ENCODE measurements at places on chromosomes 7 and 10.

DNA sequence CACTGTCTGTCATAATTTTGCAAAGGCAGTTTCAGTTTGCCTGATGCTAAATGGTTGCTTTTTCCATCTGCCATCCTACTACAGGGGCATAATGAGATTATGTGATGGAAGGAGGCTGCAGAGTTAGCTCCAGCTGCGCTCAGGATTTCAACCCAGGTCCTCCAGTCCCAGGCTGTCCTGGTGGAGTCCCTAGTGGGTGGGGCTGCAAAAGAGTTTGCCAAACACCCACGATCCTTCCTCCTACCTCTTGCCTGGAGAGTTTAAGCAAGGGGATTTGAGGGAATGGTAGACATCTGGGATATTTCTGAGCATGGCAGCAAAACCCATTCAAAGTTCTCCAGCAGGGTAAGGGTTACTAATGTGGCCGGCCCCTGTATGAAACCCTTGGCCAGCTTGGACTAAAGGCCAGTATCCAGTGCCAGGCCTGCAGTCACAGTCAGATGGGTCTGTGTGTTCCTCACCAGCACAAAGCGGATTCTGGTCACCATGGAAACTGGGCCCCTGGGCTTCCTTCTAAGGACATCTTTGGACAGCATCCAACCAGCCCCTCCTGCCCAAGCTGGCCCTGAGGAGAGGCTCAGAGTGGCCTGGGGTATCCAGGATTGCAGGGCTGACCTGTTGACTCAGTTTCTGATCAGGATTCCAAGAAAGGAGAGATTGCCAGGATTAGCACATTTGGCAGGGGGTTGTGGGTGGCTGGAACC lies 42.7 kb upstream of the CHST3 start:
- no peak for ATAC-seq

DNA sequence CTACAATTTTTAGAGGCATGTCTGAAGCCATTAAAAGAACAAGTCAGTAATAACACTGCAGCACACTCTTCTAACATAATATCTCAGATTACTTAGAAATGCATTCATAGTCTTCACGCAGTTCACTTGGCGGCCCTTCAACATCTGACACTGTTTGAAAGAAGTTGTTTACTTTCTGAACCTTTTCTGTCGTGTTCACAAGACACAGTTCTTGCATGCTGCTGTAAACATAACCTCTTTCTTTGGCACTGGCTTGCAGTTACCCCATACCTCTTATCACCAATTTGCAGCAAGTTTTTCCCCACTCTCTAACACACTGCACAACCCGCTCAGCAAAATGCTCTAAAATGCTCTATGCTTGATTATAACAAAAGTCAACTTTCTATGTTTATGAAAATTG lies 12.0 kb downstream of the PIP4K2A start:
- no peak for ATAC-seq

- no peak for ATAC-seq
Observed at GRCh38 chr10:67175354-67175753, 249.5 kb downstream of the LRRTM3 start.

GRCh38 chr10:8059191-8059936 lies 4.9 kb downstream of the GATA3 start:
- ATAC-seq = no peak

GRCh38 chr7:108525327-108525984 lies 479 bp downstream of the PNPLA8 start:
- ATAC-seq = peak; percentile 25

GRCh38 chr10:30379983-30380382 lies 30.9 kb upstream of the MTPAP start:
- no peak for ATAC-seq

GRCh38 chr7:130476297-130477150 lies 15.4 kb upstream of the MEST start:
- no peak for ATAC-seq

DNA sequence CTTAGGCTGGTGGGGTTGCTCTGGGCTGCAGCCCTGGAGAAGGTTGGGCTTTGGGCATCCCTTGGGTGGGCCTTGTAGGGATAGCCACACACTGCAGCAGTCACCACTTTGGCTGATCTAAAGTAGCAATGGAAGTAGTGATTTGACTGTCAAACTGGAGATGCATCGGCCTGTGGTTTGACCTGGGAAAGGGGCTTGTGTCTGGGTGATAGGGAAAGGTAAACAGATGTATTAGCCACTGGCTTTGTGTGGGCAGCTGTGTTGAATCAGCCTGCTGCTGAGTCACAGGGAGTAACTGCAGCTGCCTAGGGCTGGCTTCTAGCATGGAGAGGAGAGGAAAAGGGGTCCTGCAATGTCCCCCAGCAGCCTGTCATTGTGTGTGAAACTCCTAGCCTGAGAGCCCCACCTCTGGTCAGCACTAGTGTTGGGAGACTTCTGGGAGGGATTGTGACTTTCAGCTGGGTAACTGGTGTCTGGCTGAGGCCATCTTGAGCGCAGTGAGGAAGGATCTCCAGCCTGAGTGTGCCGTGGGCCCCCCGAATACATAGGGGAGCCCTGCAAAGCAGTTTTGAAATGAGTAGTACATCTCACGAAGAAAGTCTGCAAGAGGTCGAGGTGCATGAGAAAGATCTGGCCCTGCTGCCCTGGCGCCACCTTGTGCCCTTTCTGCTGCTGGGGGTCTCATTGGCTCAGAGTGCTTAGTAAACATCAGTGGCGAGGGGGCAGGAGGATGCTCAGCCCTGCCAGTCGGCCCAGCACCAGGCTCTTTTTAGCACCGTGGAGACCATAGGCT lies 117.3 kb downstream of the FANK1 start:
- peak; percentile 88 for ATAC-seq

DNA sequence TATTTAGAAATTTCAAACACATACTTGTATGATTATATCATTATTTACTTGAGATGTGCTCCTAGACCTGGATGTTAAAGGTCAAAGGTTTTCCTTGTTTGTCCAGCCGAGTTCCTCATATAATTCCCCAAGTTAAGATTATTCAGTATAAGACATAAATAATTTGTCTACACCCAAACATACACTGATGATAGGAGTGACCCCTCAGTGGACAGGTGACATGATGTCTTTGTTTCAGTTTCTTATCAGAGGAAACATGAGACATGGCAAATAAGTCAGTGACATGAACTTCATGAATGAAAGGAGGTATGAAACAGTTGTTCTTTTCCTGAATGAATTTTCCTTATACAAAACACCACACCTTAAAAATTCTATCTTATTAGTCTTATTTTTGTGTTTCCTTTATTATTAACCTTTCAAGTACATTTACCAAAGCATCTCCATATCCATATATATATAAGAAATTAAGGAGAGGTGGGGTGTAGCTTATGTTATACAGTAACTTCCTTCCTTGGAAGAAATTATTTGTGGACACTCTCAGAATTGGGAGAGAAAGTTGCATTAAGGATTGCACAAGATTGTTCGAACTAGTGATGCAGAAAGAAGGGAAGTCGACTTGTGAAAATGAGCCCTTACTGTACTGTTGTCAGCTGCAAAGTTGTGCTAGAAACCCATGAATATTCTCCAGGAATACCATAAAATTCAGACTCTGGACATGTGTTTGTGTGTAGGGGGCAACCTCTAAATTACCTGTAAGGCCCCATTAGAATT lies 60.5 kb downstream of the POM121L12 start:
- ATAC-seq = no peak

DNA sequence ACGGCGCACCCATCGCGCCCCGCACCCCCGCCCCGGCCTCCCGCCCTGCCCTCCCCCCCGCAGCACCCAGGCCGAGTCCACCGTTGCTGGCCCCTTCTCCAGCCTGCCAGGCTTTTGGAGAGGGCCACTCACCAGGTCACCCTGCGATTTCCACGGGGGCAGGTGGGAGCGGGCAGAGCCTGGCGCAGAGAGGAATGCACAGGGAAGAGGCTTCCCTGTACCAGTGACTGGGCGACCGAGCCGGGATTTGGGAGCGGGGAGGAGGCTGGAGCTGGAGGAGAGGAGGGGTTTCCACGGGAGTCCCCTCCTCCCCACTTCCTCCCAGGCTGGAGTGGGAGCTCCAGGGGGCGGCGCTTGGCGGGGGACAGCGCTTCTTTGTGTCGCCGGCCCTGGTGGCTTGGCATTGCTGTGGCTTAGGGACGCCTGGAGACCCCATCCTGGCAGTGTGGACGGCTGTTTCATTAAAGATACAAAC lies 19.3 kb downstream of the TCAF1 start:
- no peak for ATAC-seq

DNA sequence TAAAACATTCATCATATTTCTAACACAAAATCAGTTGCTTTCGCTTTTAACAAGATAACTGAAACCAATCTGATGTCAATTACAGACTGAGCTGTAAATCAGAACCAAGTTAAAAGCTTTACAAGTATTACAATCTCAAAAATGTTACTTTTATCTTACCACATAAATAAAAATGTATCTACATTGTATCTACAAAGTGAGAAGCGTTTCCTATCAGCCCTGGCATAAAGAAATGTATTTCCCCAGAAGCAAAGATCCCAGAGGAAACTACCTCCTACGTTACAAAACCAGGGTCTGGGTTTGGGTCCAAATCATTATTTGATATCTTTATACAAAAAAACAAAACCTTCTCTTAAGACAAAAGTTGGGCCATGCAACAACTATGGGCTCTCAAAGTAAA lies 2.6 kb downstream of the SMURF1 start:
- no peak for ATAC-seq

GRCh38 chr10:49023752-49024151 lies 84.1 kb upstream of the LRRC18 start:
- no peak for ATAC-seq

Measured in activated CD4-positive, CD25-positive, alpha-beta regulatory T cell treated with anti-CD3 and anti-CD28 coated beads, Interleukin-2, amount 50 U/mL, for 24 hours (primary cell).